ENCODE measurements at places on chromosomes 3 and 15.

GRCh38 chr15:60523056-60523455 lies 44.1 kb upstream of the ICE2 start:
- DNase-seq: no peak

- DNase-seq: peak; percentile 19
Measured at GRCh38 chr3:13452490-13453335, 27.4 kb upstream of the HDAC11 start.

GRCh38 chr3:126667631-126668449 lies 12.9 kb upstream of the TXNRD3 start:
- DNase-seq: no peak

- DNase-seq: no peak
Measured at GRCh38 chr3:123724306-123724705, 139.5 kb upstream of the HACD2 start.

DNA sequence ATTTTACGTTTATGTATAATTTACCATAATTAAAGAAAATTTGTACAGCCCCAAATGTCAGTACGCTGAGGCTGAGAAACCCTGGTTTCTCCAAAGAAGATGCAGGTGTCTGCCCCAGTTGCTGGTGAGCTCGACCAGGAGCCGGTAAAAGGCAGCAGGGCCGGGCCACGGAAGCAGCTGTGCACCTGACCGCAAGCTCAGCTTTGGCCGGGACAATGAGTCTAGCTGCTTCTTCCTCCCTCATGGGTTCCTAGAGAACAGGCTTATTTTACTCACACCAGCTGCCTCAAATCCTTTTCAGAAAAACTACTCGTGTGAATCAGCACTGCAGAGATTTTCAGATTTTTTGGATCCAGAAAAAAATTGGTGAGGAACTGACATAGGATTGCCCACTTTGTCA lies 18.0 kb upstream of the ZXDC start:
- DNase-seq: no peak

GRCh38 chr3:119580067-119580760 lies 922 bp downstream of the ADPRH start:
- no peak for DNase-seq

- no peak for DNase-seq
Measured at GRCh38 chr15:58138106-58138505, at the start of gene AQP9. AQP9 (plus strand) TSS chr15:58138381; CDS start chr15:58138566, 185 bp downstream.

GRCh38 chr3:56974247-56974930 lies 86.1 kb upstream of the SPATA12 start:
- DNase-seq: no peak

GRCh38 chr3:25854214-25854613 lies 64.3 kb downstream of the OXSM start:
- no peak for DNase-seq

GRCh38 chr3:147189016-147189415 lies 217.3 kb downstream of the ZIC4 start:
- no peak for DNase-seq

DNA sequence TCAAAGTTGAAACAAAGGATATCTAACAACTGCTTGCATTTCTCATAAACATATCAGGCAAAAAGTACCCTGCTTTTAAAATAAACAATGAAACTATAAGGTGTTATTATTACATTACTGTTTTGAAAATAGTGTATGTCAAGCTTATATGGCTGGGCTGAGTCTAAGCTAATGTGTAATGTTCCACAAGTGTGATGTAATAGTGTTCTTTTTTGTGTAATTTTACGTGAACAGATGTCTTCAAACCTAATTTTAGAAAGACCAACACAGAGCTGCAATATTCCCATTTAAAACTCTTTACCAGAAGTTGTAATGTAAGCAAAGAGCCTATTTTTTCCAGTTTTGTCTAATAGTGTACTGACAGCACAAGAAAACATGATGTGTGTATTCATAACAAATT lies 34.0 kb downstream of the MINDY2 start:
- no peak for DNase-seq

DNA sequence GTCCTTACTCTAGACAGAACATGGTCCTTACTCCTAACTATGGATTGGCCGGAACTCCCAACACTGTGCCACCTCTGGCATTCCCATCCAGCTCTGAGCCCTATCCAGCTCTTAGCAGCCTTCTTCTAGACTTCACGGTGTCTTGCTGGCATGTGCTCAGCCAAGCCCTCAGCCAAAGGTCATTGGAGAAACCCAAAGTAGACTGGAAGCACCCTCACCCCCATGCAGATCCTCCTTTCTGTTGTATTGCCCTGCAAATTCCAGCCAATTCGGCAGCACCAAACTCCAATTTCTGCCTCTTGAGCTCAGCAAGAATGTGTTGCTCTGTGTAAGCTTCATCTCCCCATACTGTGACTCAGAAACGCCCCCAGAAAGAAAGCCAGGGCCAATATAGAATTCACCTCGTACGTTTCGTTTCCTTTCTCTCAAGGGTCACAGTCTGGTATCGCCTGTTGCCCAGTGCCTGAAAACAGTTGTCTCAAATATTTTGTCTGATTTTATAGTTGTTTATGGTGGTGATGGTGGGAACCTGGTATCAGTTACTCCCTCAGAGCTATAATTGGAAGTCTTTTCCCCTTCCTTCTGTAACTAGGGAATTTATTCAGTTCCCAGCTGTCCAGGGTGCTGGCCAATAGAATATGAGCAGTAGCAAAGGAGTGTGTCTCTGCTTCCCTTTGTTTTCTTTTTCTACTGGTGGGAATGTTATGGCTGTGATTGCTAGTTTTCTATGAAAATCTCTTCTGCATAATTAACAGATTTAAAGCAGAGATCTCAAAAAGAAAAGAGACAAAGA lies 28.4 kb upstream of the EPHB3 start:
- DNase-seq: no peak

GRCh38 chr3:130606336-130606735 lies 89.4 kb downstream of the COL6A6 start:
- DNase-seq: no peak

- no peak for DNase-seq
Measured at GRCh38 chr15:62647843-62648505, 394.6 kb upstream of the TPM1 start.

DNA sequence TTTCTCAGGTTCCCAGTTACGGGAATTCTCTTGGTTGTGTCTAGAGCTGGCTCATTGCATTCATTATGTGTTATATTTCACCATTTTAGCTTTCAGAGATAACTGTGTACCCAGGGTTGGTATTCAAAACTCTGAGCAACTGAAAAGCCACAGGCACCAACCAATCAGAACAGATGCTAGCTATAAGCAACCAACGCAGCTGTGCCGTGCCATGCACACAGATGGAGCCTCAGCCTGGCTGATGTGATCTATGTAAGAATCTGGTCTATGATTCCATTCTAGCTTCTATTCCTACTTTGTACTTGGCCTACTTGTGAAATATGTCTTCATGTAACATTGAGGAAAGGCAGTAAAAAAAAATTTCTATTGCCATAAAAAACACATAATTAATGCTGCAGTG lies 95.0 kb upstream of the CCDC80 start:
- DNase-seq: no peak

DNA sequence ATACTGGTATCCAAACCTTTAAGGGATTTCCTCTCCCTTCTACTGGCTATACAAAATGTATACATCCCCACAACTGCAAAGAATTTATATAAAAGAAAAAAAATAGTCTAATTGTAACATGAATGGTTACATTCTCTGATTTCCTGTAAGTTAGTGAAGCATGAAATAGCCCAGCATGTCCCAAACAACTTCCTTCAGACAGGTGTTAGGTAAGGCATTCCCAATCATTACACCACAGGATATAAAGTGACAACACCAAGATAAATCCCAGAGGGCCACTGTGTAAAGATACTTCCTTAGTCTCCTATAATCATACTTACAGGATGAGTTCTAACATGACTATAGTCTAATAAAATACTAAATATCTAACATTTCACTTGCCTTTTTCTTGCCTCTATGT lies 7.6 kb downstream of the CMTM6 start:
- DNase-seq: no peak

- no peak for DNase-seq
Measured at GRCh38 chr3:13623101-13623654, 74.3 kb downstream of the FBLN2 start.

GRCh38 chr15:58535337-58535736 lies 103.5 kb downstream of the LIPC start:
- no peak for DNase-seq

GRCh38 chr15:72813345-72814004 lies 29.9 kb upstream of the ADPGK start:
- no peak for DNase-seq

GRCh38 chr3:52532838-52533622 lies 627 bp downstream of the NT5DC2 start:
- no peak for DNase-seq

DNA sequence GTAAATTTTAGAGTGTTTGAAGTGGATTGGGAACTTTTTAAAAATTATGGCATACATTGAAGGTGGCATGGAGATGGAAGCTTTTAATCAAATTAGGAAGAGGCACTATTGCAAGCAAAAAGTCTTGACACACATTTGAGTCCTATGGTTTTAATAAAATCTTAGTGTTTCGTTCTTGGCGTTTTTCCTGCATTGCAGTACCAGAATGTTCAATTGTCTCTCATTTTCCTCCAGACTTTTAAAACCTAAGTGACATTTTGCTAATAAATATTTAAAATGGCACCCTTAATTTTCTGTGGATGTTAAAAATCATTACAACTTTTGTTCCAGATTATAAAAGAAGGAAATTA lies 2.2 kb downstream of the TGFBR2 start:
- no peak for DNase-seq

DNA sequence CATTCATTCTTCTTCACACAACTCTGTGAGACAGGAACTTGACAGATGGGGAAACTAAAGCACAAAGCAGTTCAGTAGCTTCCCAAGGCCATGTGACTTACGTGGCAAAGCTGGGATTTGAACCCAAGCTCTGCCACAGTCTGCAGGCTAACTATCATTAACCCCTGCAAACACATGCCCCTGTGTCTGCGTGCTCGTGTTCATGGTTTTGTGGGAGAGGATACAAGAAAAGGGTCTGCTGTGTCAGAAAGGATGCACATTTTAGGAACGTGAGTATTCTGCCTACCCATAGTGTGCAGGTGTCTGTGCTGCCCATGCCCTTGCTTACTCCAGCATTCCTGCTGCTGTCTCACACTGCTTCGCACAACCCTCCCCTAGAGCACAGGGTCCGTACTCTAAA lies 137.0 kb downstream of the CHDH start:
- DNase-seq: no peak

- no peak for DNase-seq
Measured at GRCh38 chr3:151600783-151601182, 132.9 kb upstream of the AADACL2 start.

DNA sequence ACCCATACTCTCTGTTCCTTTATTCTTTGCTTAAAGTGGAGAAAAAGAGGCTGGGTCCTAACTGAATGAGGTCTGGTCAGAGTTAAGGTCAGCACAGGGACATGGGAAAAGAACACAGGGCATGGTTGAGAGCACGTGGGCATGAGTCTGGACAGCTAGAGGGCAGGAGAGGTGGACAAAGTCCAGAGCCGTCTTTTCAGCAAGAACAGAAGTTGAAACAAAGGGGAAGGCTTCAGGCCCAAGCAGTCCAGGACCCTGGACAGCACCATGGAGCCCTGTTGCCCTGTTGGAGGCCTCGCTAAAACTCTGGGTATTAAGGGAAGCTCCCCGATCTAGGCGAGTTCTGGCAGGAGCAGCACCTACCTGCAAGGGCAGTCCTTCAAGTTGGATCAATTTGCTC lies 50.7 kb downstream of the XYLB start:
- no peak for DNase-seq

- no peak for DNase-seq
Measured at GRCh38 chr15:66298803-66299251, 5.5 kb downstream of the DIS3L start.

DNA sequence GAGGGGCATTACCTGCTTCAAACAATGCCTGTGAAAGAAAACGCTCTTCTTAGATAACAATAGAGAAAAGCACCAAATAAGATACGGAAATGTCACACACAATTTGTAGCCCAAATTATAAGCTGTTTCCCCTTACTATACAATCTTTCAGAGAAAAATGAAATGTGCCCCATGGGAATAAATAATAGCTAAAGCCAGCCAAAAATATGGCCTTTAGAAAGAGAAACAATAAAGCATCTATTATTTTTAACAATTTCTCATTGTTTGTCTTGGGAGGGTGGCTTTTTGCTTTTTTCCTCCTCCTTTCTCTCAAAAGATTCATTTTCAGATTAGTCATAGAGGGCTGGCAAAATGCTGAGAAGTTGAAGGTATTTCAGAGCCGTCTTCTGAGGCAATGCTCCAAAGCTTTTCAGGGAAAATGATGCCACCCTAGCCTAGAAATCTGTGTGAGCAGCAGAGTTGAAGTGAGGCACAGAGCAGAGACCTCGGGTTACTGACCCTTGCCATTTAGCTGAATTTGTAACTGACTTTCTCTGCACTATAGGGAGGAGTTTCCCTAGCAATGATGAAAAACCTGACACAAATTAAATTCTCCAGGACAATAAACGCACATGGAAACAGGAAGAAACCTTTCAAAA lies 86.3 kb upstream of the PRICKLE2 start:
- no peak for DNase-seq

DNA sequence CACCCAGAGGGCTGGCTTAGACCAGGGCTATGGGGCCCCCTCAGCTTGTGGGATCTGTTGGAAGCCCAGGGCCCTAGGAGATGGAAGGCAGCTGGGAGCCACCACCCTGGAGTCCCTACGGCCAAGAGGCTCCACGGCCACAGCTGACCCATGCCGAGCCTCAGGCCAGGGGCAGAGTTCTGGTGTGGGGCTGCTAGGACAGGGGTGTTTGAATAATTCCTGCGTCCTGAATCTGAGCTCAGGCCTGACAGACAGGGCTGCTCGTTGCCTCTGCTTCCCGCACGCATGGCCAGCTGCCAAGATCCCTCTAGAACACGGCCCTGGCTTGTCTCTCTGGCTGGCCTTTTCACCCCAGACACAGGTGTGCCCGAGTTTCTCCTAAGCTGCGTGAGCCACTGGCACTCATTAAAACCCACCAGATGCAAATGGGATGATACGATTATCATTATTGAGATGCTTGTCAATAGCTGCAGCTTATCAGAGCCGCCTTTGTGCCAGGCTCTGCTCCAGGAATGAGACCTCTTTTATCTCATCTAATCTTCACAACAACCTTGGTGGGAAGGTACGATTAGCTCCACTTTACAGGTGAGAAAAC lies 70.2 kb downstream of the EFCAB12 start:
- DNase-seq: no peak

GRCh38 chr3:5254281-5255048 lies 67.0 kb downstream of the EDEM1 start:
- DNase-seq: no peak

GRCh38 chr15:40856746-40857145 lies 12.9 kb downstream of the SPINT1 start:
- DNase-seq: no peak

DNA sequence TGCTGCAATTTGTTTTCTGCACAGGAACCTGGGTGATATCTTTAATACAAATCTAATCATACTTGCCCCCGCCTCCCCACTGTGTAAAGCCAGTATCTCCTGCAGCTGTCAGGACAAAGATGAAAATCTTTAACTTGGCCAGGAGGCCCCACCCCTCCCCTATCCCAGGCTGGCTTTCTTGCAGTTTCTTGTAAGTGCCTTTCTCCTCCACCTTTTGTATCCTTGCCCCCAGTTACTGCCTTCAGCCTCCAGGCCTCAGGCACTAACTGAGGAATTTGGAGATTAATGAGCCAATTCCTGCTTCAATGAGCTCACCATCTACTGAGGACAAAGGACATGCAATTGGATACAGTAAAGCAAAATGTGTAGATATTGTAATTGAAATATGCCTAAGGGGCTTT lies 6.5 kb downstream of the GCSAM start:
- no peak for DNase-seq
